Effector memory CD8-positive, alpha-beta T cell (primary cell): ENCODE measurements at places on chromosomes 1 and 21.
A peak's percentile ranks its signal among the peaks of the same experiment; 100 is the strongest.

DNA sequence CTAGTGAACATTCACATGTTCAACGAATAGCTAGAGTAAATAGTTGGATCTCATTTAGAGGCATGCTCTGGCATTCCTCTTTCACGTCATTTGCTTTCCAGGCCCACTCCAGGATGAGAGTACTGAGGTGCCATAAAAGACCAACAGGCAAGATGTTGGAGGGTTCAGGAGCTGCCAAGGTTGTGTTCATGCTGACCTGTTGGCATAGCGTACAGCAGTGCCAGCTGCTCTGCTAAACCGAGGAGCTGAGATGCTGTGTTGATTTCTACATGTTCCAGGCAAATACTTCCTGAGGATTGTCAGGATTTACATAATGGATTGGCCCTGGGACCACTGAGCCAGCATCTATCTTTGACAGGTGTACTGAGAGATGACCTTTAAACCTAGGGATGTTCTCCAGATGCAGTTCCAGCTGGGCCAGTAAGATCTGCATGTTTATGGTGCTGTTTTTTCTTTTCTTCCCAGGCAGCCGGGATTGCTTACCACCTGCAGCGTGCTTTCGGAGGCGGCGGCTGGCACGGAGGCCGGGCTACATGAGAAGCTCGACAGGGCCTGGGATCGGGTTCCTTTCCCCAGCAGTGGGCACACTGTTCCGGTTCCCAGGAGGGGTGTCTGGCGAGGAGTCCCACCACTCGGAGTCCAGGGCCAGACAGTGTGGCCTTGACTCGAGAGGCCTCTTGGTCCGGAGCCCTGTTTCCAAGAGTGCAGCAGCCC lies 66.9 kb downstream of the DISC1 start:
- DNase-seq = no peak

DNA sequence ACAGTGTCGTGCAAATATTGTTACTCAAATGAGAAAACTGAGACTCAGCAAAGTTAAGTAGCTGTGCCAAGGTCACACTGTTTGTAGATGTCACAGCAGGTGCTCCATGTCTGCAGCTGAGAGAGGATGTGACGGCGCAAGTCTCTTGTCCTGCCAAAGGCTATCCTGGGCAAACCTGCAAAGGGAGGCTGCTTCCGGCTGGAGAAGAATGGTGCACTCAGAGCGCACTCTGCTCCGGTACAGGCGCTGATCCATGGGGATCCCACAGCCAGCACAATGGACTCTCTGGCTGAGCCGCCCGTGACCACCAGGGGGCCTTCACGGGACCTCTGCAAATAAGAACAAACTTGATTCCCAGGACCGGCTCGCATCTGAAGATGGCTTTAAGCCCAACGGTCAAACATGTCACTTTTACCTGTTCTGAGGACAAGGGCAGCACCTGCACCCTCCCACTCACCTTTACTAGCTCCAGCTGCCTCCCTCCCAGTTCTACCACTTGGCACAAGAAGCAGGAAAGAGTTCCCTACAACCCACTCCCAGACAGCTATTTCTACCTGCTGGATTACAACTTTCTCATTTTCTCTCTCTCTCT lies 21.9 kb downstream of the RD3 start:
- peak; percentile 26 for DNase-seq

DNA sequence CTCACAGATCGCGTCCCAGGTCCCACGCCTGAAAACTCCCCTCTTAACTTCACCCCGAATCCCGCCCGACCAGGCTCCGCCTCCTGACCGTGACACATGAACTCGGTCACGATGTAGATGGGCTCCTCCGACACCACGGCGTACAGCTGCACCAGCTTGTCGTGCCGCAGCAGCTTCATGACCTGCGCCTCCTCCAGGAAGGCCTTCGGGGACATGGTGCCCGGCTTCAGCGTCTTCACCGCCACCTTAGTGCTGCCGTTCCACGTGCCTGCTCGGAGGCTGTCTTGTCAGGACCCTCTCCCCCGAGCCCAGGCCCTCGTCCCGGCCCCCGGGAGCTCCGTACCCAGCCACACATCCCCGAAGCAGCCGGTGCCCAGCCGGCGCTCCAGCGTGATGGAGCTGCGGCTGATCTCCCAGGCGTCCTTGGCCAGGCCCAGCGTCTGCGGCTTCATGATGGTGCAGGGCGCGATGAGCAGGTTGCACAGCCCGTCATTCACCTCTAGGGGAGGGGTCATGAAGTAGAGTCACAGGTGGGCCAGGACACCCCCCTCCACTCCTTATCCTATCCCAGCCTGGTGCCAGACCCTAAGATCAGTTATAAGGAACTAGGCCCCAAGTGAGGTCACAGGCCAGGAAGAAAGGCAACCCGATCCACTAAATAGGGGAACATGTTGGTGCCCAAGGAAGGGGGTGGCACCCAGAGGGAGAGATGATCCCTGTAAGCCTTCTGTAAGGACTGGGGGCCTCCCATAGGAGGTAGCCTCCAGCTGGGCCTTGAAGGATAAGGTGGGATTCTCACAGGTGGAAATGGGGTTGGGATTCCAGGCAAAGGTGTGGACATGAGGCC lies 11.6 kb upstream of the AHDC1 start:
- no peak for DNase-seq

DNA sequence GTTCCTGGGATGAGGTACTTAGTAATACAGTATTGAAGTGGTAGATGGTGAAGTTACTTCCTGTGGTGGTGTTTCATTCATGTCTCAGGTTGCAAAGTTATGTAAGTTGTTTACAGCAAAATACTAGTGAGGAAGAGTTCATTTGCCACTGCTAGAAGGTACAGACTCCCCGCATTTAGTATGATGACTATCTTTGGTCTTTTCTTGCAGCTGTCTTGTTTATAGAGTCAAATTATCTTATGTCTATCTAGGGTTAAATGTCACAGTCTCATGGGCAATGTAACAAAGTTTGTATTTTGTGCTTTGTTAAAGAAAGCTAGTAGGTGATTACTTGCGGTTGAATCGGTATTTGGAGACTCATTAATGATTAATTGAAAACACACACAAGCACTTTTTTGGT lies 50.2 kb downstream of the LRRC8D start:
- no peak for DNase-seq

GRCh38 chr1:18350747-18351146 lies 130.0 kb upstream of the KLHDC7A start:
- no peak for DNase-seq

DNA sequence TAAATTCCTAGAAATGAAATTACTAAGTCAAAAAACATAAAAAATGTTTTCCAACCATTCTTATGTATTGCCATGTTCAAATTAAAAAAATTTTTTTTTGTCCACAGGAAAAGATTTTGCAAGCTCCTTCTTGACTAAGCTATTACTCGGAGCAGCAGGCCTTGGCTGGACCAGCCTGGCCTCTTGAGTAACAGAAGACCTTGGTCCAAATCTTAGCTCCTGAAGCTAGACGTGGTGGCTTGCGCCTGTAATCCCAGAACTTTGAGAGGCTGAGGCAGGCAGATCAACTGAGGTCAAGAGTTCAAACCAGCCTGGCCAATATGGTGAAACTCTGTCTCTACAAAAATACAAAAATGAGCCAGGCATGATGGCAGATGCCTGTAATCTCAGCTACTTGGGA lies 77.6 kb downstream of the CLSTN1 start:
- DNase-seq = no peak

- DNase-seq = no peak
Measured at GRCh38 chr1:202798792-202799331, 9.4 kb downstream of the KDM5B start.

GRCh38 chr21:41717573-41718330 lies 49.1 kb downstream of the RIPK4 start:
- no peak for DNase-seq

- DNase-seq = no peak
Measured at GRCh38 chr1:37622131-37622530, 12.6 kb downstream of the RSPO1 start.

GRCh38 chr1:40877698-40878097 lies 15.5 kb upstream of the CITED4 start:
- DNase-seq = no peak

DNA sequence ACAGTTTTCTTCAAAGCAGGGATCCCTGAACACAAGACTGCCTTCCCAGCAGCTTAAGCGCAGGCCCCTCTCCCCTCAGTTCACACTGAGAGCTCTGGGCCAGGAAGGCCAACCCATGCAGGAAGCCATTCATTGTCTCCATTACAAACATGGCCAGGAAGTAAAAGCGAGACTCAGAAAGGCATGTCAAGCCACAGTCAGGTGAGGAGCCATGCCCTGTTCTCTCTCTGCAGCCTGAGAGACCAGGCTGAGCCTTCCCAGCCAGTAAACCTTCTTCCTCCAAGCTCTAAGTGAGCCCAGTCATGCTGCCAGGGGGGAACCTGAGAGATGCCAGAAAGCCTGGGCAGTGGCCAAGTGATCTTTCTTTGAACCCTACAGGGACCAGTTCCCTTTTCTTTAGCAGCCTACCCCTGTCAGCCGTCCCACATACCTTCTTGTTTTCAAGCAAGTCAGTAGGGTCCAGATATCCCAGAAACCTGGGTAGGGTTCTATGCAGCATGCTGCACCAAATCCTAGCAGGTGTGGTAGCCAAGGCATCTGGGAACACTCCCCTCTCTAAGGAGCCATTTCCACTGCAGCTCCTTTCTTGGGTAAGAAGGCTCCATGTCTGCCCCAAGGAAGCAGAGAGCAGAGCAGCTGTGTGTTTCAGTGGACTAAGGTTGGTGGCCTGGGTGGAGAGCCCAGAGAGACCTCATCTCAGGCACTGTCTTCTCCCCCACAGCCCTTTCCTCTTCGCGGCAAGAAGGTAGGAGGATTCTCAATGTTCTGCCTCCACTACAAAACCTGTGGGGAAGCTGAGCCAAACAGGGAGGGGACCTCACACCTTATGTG lies 977 bp downstream of the TRAF3IP3 start:
- DNase-seq = no peak

- no peak for DNase-seq
Measured at GRCh38 chr1:159315381-159315780, 13.2 kb downstream of the FCER1A start.

DNA sequence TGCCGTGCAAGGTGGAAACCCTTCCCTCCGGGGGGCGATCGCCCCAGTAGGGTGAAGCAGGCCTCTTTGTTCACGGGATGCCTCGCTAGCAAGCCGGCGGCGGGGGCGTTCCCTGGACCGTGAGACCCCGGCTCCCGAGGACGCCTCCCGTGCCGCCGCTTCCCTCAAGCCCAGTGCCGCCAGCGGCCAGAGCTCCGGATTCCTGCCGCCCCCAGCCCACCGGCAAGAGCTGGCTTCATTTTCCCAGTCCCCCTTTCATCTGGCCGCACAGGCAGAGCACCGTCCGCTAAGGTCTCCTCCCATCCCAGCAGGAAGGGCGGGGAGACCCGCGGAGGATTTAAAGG lies 16.3 kb downstream of the IER5 start:
- peak; percentile 47 for DNase-seq

DNA sequence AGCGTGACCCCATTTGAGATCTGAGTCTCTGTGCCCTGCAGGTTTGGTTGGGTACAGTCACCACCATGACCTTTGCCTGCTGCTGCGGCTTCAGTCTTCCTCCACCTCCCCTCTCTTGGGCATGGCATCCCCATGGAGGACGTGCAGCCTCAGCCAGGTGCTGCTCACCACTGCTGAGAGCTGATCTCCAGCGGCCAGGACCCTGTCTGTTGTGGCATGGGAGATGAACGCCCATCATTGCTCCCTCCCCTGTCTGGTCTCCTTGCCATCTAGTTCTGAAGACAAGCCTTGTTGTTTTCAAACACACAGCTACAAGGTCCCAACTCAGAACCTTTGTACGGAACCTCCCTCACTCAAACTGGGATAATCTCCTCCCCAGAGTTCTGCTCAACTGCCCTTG lies 19.2 kb upstream of the PKP1 start:
- no peak for DNase-seq

GRCh38 chr21:32415451-32416398 lies 3.2 kb downstream of the EVA1C start:
- no peak for DNase-seq

DNA sequence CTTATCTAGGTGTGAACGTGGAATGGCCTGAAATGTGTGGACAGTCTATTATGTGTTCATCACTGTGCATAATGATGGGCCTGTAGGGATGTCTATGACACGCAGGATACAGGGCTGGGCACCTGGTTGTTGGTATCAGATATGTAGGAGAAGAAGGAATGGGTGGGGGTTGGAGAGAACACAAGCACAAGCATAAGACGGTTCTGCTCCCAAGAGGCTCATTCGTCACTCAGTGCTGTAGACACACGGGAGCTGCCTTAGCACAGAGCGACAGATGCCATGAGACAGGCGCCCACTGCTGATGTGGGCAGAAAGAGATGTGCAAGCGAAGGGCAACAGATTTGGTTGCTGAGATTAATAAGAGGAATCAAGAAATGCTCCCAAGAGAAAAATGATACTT lies 256.2 kb downstream of the DISC1 start:
- no peak for DNase-seq

GRCh38 chr1:2625311-2625710 lies 7.5 kb downstream of the MMEL1 start:
- no peak for DNase-seq

DNA sequence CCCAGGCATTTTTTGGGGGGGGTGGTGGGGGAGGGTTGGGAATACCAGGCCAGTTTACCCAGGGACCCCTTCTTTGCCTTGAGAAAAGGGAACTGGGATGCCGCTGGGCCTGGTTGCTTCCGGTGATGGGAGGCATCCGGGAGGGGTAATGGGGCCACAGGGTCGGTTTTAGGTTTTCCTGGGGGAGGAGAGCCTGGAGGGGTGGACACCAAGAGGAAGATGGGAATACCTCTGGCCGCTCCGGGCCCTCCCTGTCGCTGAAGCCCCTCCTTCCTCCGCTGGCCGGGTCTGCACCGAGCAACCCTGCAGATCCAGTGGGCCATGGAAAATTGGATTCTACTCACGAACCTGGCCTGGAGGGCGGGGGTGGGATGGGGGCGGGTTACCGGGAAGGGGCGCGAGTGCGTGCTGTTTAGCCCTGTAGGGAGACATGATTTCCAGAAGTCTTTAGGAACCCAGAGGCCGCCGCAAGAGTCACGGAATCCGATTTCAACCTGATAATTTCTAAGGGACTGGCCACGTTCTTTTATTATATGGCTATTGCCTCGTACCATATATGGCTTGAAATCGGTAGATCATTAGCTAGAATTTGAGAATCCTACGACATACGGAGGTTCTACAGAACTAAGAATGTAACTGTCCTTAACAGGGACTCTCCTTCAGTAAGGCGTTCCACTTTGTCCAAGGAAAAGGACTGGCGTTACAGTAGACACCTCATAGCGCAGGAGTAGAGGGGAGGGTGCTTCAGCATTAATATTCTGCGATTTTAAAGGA lies 749 bp downstream of the AKIRIN1 start:
- no peak for DNase-seq

DNA sequence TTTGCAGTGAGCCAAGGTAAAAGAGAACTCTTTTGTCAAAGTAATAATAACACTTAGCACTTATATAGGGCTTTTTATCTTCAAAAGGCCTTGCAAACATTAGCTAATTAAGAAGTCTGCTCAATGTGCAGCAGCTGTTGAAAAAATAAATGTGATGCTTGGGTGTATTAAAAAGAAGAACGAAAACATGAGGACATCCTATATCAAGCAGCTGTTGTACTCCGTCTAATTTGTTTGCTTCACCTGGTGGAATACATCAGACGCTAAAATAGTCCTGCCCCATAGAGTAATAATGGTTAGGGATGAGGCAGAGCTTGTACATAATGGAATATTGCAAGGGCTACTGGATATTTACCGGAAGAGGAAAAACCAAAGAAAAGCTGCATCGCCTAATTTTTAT lies 299.5 kb downstream of the ST6GALNAC3 start:
- no peak for DNase-seq
